Esophagus squamous epithelium (tissue), 5 donors: ENCODE measurements at places on chromosomes 11 and 22. TPM values are rescaled to one million over a fixed set of nuclear protein-coding genes. Genes with fewer than 3 reads are reported as not detected.

The LSP1 gene
- 23.3 TPM for total RNA-seq

- H3K4me3 ChIP-seq: no peak overlapping the region
- no peak for DNase-seq
- H3K36me3 ChIP-seq: peaks cover 97% of the 10 kb centered on the region
- peaks cover 4% of the 10 kb centered on the region for H3K4me1 ChIP-seq
- H3K27ac ChIP-seq: no peak overlapping the region
Observed at GRCh38 chr11:11948242-11948947, 60.0 kb downstream of the DKK3 start.

The CNTN5 gene
- total RNA-seq: 0.12 TPM

The ANGPTL5 gene
- not detected for total RNA-seq

The MS4A8 gene
- not detected for total RNA-seq

DNA sequence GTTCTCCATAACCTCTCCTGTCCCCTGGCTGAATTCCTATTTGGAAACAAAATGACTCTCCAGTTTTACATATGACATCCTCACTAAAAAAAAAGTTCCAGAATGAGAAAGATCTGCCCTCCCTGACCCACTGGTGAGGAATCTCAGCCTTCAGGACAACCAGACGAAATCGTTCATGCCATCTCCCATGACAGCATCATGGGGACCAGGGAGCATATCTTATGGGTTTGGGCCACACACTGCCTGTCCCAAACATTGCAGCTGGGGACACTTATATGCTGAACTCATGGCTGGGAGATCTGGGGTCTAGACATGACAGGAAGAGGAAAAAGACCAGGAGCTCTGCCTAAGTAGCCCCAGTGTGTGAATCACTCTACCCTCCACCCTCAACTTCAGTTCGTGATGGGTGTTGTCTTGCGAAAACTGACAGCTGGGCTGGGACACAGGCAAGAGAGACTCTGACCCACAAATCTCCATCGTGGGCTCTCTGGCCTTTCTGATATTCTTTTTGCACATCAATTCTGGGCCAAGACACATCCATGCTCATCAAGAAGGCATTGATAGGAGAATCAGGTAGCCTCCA is 102.0 kb downstream of the ZNF280B start:
- H3K4me3 ChIP-seq: no peak overlapping the region
- peaks cover 32% of the 10 kb centered on the region for H3K27me3 ChIP-seq
- H3K4me1 ChIP-seq: no peaks in the 10 kb centered on the region
- no peaks in the 10 kb centered on the region for H3K36me3 ChIP-seq
- no peak overlapping the region for H3K27ac ChIP-seq

The RBMXL2 gene
- total RNA-seq: not detected

GRCh38 chr11:124405581-124405980 is 6.8 kb upstream of the OR8B3 start:
- H3K4me1 ChIP-seq: no peaks in the 10 kb centered on the region
- H3K27ac ChIP-seq: no peak overlapping the region
- no peak for DNase-seq
- no peak overlapping the region for H3K4me3 ChIP-seq
- no peaks in the 10 kb centered on the region for H3K36me3 ChIP-seq

- no peaks in the 10 kb centered on the region for H3K27me3 ChIP-seq
- H3K4me1 ChIP-seq: peaks cover 53% of the 10 kb centered on the region
- peak overlapping the region; percentile 49 for H3K27ac ChIP-seq
- no peak for DNase-seq
- peaks cover 14% of the 10 kb centered on the region for H3K36me3 ChIP-seq
Observed at GRCh38 chr11:9139628-9140357, 48.4 kb upstream of the SCUBE2 start.

DNA sequence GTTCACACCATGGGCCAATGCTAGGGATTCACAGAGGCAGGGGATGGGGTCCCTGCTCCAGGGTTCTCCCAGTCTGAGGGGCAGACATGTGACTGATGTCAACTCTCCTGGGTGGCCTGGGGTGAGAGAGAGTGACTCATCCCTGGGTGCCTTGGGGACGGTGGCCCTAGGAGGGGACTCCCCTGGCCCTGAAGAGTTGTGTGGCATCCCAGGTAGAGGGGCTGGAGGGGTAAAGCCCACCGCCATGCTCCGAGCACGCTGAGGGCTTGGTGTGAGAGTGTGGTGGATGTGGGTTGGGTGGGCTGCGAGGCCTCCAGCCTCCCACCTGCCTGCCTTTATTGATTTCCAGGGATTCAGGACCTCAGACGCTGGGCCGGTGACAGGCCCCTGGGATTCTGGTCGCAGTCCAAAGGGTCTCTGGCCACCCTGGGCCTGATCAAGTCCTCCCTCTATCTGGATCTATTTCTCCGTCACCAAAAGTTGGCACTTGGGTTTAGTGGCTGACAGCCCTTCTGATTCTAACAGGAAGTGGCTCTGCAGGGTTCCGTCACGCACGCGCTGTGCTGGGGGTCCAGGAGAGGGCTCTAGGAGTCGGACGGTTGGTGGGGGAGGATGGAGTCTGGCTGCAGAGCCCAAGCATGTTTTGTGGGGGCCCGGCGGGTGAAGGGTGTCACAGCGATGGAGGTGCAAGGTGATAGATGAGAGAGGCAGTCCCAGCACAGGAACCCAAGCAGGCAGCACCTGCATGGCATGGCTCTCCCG is 27.3 kb upstream of the WNT7B start:
- no peak for DNase-seq
- H3K4me1 ChIP-seq: peaks cover 29% of the 10 kb centered on the region
- no peak overlapping the region for H3K27ac ChIP-seq
- H3K27me3 ChIP-seq: no peaks in the 10 kb centered on the region

The OR2AT4 gene
- total RNA-seq: not detected

DNA sequence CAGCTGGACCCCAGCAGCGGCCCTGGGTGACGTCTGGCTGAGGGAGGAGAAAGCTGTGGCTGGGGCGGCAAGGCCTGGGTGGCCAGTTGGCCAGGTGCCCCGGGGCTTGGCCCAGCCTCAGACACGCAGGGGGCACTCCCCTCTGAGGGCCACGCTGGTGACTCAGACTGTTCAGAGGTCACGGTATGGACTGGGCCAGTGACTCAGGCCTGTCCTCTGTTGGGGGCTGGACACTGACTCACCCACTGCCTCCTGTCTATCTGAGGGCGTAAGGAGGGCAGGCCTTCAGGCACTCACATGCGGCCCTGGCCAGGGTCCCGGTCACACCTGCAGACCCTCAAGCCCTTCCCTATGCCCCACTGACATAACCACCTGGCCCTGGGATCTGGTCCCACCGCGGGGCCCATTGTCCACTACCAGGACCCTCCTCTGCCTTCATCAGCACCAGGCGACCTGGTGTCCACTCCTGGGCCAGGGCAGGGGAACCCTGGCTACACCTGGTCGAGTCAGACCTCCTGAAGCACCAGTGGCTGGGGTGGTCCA is 3.7 kb upstream of the MUC5AC start:
- H3K4me1 ChIP-seq: no peaks in the 10 kb centered on the region
- no peak overlapping the region for H3K27ac ChIP-seq
- H3K27me3 ChIP-seq: no peaks in the 10 kb centered on the region
- H3K36me3 ChIP-seq: no peaks in the 10 kb centered on the region

DNA sequence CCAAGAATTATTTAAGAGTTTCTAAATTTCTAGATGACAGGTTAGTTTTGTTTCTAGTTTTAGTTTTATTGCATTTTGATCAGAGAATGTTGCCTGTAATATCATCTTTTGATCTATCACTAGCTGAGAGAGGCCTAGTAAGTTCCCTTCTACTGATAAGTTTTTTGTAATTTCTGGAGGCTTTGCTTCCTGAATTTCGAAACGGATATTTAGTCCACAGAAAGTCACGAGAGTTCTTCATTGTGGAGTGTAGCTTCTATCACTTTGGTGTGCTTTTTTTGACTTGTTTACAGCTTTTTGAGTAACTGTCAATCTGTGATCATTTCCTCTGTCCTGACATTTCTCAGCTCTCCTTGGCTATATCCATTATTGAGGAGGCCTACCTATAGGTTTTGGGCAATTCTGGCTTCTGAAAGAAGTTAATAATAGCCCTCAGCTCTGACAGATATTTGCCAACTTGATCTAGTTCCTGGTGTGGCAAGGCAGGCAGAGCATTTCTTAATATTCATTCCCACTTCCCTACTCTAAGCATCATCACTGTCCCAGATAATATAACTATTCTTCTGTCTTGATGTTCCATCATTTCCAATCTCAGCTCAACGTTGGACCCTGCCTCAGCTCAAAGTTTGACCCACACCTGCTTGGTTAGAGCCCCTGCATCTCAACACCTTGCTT is 171.3 kb downstream of the BLID start:
- no peaks in the 10 kb centered on the region for H3K4me1 ChIP-seq
- H3K27ac ChIP-seq: no peak overlapping the region
- no peak overlapping the region for H3K4me3 ChIP-seq
- DNase-seq: no peak
- H3K36me3 ChIP-seq: no peaks in the 10 kb centered on the region
- H3K27me3 ChIP-seq: no peaks in the 10 kb centered on the region

DNA sequence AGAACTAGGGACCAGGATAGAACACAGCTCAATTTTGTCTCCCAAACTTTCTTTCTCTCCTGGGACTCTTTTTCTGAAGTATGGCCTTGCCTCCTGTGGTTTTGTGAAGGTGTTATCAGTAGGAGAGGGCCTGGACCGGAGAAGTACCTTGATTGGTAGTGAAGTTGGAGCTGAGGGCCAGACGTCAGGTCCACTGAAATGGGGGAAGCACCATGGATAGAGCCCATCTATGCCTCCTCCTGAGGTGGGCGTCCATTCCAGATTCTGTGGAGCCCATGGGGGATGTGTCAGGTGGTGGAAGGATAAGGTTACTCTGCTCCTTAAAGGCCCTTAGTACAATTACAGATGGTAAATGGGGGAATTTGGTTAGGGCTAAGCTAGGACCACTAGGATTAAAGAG is 109.7 kb downstream of the INSC start:
- no peak overlapping the region for H3K27ac ChIP-seq
- H3K27me3 ChIP-seq: no peaks in the 10 kb centered on the region
- H3K36me3 ChIP-seq: no peaks in the 10 kb centered on the region
- no peak for DNase-seq
- H3K4me1 ChIP-seq: no peaks in the 10 kb centered on the region
- no peak overlapping the region for H3K4me3 ChIP-seq

The C11orf87 gene
- total RNA-seq: 0.09 TPM

- H3K27ac ChIP-seq: no peak overlapping the region
- no peaks in the 10 kb centered on the region for H3K27me3 ChIP-seq
- no peaks in the 10 kb centered on the region for H3K36me3 ChIP-seq
- no peak for DNase-seq
- H3K4me3 ChIP-seq: no peak overlapping the region
- no peaks in the 10 kb centered on the region for H3K4me1 ChIP-seq
Observed at GRCh38 chr11:13781153-13781552, 112.7 kb downstream of the FAR1 start.

GRCh38 chr22:43185860-43186261 is 1.1 kb downstream of the TTLL12 start:
- peak overlapping the region; percentile 78 for H3K4me3 ChIP-seq
- H3K36me3 ChIP-seq: peaks cover 14% of the 10 kb centered on the region
- no peak for DNase-seq

The KREMEN1 gene
- total RNA-seq: 64.8 TPM

The PI4KA gene
- total RNA-seq: 25.4 TPM

GRCh38 chr11:73154178-73154577 is 12.1 kb upstream of the FCHSD2 start:
- no peak for DNase-seq
- H3K4me1 ChIP-seq: peaks cover 16% of the 10 kb centered on the region
- H3K4me3 ChIP-seq: no peak overlapping the region
- no peaks in the 10 kb centered on the region for H3K27me3 ChIP-seq
- no peaks in the 10 kb centered on the region for H3K36me3 ChIP-seq

DNA sequence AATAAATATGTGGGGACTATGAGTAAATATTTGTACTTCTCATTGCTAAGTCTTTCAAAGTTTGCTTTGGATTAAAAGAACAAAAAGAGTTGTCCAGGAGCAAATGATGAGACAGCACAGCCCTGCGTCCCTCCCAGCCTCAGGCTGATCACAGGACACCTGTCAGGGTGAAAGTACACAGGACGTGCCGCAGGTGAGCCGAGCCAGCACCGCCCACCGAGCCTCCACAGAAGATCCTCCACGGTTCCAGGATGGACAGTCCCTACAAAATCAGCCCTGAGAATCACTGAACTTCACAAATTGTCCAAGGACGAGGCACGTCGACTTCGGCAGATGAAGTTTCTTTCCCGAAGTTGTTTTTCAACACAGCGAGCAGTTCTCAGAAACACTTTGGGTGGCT is 661.5 kb downstream of the BRD1 start:
- H3K36me3 ChIP-seq: no peaks in the 10 kb centered on the region
- H3K4me3 ChIP-seq: no peak overlapping the region
- H3K27me3 ChIP-seq: no peaks in the 10 kb centered on the region
- DNase-seq: no peak

The UQCC3 gene
- 11.7 TPM for total RNA-seq

DNA sequence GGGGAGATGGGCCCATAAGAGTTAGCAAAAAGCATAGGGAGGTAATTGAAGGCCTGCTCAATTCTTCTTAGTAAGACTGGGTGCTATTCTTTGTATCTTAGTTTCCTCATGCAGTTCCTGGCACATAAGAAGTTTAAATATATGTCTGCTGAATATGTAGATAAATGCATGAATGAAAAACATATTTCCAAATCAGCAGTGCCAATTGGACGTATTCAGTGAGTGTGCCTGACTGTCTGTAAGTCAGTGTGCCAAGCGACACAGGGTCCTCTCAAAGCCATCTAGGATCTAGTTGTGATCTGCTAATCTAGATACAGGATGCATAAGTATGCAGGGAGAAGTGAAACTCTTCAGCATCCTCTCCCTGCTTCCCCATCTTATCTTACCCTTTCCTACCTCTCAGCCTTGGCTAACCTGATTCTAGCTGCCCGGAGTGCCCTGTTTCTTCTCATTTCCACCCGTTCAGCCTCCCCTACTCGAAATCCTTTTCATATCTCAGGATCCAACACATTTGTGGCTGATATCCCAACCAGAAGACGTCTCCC is 91.1 kb upstream of the SORL1-AS1 start:
- no peak overlapping the region for H3K27ac ChIP-seq
- no peak for DNase-seq
- no peak overlapping the region for H3K4me3 ChIP-seq
- no peaks in the 10 kb centered on the region for H3K36me3 ChIP-seq

The KCTD14 gene
- total RNA-seq: 7.7 TPM

DNA sequence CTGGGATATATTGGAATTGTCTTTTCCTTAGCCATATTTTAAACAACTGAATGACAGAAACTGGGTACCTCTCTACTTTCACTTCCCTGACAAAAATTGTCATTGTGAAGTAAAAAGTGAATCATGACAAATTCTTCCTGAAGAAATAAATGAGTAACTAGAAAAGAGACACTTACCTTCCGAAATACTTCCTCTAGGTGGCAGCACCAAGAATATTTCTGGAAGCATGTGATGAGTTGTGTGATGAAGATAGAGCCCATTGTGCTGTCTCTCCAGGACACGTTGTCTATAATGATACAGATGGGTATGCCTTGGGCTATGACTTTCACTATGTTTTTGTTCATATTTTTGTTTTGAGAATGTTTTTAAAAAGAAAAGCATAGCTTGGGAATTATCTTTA is 21.5 kb downstream of the CASP4 start:
- no peak overlapping the region for H3K4me3 ChIP-seq
- no peaks in the 10 kb centered on the region for H3K27me3 ChIP-seq
- no peak overlapping the region for H3K27ac ChIP-seq
- peaks cover 3% of the 10 kb centered on the region for H3K36me3 ChIP-seq
- no peaks in the 10 kb centered on the region for H3K4me1 ChIP-seq

GRCh38 chr11:81942646-81943045 is 791.0 kb downstream of the FAM181B start:
- H3K27me3 ChIP-seq: no peaks in the 10 kb centered on the region
- H3K36me3 ChIP-seq: no peaks in the 10 kb centered on the region
- no peaks in the 10 kb centered on the region for H3K4me1 ChIP-seq
- DNase-seq: no peak

The IGF2 gene
- total RNA-seq: 0.76 TPM
